ENCODE measurements at places on chromosomes 5 and 9. TPM values are rescaled to one million over a fixed set of nuclear protein-coding genes. Genes with fewer than 3 reads are reported as not detected.

Gene IL7R
- total RNA-seq = 0.90 TPM

Gene COL15A1
- total RNA-seq = 25.1 TPM

Gene CTSV
- 0.18 TPM for total RNA-seq

Gene JMY
- total RNA-seq = 16.4 TPM

Gene DOK3
- total RNA-seq = 1.3 TPM

Gene FSD1L
- 7.0 TPM for total RNA-seq

Gene CDC20B
- not detected for total RNA-seq

Gene AK8
- total RNA-seq = not detected

Gene PCDHA1
- 0.09 TPM for total RNA-seq

Gene SLC6A18
- not detected for total RNA-seq

Gene TTC39B
- 22.1 TPM for total RNA-seq

Gene PCDHGB7
- 22.1 TPM for total RNA-seq

GRCh38 chr9:15352306-15352705 is 45.3 kb upstream of the TTC39B start:
- no peak for DNase-seq

GRCh38 chr9:22068369-22068768 is 59.3 kb upstream of the CDKN2B start:
- no peak for DNase-seq

DNA sequence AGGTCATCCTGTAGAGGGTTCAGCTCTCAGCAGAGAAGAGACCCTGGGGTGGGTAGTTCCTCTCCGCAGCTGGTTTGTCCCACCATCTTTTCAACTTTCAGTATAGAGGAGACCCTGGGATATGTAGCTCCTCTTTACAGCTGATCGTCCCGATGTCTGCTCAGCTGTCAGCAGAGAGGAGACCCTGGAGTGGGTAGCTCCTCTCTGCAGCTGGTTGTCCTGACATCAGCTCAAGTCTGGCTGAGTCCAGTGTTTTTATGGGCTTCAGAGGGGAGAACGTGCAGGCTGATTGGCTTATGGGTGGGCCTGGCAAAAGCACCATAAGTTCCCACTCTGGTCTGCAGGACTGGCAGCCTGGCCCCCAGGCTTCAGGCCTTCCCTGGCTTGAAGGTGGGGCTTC is 80.8 kb downstream of the NLN start:
- DNase-seq = no peak

- DNase-seq = no peak
Observed at GRCh38 chr9:108516391-108516790, 339.4 kb downstream of the ACTL7B start.

DNA sequence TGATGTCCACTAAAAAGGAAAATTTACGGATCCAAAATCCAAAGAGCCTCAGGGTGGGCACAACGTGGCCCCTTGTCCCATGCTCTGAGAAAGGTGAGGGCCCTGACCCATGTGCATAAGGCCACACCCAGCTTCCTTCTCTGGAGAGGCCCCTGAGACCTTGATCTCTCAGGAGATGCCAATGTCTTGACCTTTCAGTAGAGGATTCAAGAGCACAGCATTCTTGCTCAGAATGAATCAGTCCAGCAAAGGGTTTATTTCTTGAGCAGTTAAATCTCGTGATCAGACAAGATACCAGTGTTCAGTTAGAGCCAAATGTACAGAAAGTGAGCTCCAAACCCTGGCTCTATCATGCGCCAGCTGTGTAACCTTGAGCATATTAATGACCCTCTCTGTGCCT is 115.9 kb upstream of the DAPK1 start:
- DNase-seq = peak; percentile 41

DNA sequence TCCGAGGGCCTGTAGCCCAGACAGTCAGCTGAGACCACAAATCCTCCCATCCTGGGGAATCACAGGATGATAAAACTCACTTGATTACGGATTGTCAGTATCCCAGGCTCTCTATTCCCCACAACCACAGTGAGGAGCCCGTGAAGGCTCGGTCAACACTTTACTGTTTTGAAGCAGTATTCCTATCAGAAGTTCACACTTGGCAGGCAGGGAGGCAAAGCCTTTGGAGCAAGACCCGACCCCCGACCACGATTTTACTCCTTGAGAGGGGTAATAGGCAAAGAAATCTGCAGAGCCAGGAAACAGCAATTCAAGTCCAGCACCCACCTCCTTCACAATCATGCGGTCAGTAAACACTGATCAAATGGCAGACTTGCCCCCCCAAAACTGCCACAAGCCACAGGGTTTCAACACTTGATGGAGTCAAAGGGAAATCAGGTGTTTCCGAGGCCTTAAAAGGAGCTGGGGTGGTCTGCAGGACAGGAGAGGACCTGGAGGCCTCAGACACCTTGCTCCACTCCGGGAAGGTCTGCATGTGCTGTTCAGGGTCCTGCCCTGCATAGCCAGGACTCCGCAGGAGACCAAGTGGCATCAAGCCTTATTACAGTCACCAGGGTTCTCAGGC is 25.2 kb downstream of the BICD2 start:
- no peak for DNase-seq

DNA sequence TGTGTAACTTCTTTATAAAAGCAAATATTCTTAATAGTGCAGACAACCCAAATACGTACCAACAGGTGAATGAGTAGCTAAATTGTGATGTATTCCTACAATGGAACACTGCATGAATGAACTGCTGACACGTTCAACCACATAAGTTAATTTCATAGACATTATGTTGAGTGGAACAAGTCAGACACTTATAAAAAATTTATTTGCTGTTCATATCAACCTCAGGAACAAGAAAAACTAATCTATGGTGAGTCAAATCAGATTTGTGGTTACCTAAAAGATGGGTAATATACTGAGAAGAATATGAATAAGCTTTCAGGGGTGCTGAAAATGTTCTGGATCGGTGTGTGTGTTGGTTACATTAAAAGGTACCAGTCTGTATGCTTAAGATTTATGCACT is 35.7 kb downstream of the INVS start:
- DNase-seq = no peak

- no peak for DNase-seq
Observed at GRCh38 chr9:134853893-134854292, 26.7 kb upstream of the FCN2 start.

- DNase-seq = peak; percentile 8
Observed at GRCh38 chr9:130299785-130300615, 34.4 kb downstream of the HMCN2 start.

- DNase-seq = no peak
Observed at GRCh38 chr5:116372931-116373597, 201.6 kb downstream of the SEMA6A start.

DNA sequence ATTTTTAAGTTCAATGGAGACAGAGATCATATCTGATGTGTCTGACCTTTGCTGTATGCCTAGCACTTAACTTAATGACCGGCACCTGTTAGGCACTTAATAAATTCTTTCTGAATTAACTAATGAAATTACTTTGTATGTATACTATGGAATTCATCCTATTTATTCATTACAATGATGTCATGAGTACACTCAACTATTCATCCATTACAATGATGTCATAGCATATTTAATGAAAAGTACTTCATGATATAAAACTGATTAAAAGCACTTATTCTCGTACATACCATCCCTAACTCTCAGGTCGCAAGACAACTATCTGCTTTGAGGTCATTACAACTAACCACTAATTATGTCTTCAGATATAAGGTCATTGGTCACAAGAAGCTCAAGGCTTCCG is 1131.6 kb downstream of the DTWD2 start:
- no peak for DNase-seq

DNA sequence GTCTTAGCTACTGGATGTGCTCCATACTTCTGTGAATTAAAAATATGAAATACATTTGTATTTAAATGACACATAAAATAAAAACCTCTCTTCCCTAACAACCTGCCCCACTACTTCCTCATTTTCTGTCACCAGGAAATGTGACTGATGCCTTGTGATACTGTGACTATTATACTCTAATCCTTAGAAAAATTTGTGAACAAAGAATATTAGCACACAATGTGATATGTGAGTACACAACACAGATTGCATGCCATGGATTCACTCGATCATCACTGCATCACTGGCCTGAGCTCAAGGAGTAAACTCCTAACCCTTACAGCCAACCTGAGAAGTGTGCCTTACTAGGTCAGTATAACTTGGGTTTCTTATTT is 281.0 kb downstream of the EFNA5 start:
- no peak for DNase-seq

DNA sequence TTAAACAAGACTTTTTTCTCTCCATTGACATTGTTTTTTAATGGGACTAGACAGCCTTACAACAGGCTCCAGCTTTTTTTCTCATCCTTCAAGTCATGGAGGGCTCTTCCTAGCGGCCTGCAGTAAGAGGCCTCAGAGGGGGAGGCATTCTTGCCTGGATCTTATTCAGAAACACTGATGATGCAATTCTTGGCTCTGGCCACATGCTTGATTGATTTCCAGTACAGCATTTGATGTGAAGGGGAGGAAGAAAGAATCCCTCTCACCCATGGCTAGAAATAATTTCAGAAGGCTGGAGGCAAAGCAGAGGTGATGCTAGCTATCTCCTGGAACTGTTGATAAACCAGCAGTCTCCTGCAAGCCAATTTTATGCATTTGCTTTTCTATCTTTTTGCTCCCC is 324.8 kb downstream of the PRELID2 start:
- DNase-seq = peak; percentile 77

- no peak for DNase-seq
Observed at GRCh38 chr9:80285326-80285725, 713.6 kb downstream of the TLE4 start.

DNA sequence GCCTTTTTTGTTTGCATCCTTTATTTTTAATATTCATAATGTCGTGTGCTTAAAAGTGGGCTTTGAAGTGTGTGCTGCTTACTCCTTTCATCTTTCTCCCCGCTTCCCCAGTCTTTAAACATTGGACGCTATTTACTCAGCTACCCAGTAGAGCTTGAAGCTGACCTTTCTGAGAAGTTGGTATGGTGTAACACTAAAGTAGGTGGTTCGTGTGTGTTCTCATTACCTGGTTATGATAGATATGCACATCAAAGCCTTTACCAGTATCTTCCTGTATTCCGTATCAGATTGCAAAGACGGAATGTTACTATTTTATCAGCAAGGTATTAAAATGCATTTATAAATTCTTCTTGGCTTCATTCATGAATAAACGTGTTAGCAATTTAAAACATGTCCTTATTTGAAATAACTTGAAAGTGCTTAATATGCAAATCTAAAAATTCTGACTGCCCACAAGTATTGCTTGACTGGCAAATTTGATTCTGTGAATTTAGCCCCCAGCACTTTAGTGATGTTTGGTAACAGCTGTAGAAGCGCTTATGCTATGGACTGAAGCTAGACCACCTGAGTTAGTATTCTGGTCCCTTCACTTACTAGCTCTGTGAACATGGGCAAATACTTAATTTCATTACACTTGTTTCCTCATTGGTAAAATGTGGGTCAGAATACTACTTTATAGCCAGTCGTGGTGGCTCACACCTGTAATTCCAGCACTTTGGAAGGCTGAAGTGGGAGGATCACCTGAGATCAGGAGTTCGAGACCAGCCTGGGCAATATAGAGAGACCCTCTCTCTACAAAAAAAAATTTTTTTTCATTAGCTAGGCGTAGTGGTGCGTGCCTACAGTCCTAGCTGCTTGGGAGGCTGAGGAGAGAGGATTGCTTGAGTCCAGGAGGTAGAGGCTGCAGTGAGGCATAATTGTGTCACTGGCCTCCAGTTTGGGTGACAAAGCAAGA is 1.7 kb downstream of the RRAGA start:
- no peak for DNase-seq

DNA sequence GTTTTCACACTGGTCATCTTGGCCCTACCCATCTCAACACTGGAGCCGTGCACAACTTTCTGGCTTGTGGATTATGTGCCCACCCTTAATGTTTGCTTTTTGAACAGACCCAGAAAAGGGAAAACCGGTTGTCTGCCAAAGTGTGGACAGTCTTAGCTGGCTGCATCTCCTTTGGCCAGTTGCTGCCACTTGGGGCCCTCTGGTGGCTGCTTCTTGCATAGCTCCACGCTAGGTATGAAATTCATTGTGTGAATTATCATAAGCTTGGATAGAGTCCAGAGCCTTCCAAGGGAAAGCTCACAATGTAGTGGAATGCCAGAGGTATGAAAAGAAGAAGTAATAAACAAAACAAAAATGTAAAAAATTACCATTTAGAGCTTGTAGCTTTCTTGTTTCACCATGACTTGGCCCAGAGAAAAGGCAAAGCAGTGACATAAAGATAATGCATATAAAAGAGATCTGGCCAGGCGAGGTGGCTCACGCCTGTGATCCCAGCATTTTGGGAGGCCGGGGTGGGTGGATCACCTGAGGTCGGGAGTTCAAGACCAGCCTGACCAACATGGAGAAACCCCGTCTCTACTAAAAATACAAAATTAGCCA is 12.5 kb upstream of the SLC36A3 start:
- DNase-seq = peak; percentile 82

GRCh38 chr5:6601271-6601670 is 31.6 kb downstream of the NSUN2 start:
- DNase-seq = no peak

DNA sequence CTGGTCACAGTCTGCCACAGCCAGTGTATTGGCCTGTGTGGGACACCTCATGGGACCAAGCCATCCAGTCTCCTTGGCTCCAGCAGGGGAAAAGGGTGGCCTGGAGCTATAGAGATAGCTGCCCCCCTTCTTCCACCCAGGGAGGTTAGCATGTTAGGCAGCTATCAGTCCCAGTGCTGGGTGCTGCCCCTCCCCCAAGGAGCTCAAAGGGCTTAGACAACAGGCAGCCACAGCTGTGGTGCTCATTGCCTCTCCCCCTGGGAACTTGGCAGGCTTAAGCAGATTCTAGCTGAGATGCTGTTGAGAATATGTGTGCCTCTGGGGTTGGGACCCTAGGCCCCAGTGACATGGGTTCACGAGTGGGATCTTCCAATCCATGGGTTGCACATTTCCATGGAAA is 226.0 kb upstream of the PTGER4 start:
- DNase-seq = no peak

DNA sequence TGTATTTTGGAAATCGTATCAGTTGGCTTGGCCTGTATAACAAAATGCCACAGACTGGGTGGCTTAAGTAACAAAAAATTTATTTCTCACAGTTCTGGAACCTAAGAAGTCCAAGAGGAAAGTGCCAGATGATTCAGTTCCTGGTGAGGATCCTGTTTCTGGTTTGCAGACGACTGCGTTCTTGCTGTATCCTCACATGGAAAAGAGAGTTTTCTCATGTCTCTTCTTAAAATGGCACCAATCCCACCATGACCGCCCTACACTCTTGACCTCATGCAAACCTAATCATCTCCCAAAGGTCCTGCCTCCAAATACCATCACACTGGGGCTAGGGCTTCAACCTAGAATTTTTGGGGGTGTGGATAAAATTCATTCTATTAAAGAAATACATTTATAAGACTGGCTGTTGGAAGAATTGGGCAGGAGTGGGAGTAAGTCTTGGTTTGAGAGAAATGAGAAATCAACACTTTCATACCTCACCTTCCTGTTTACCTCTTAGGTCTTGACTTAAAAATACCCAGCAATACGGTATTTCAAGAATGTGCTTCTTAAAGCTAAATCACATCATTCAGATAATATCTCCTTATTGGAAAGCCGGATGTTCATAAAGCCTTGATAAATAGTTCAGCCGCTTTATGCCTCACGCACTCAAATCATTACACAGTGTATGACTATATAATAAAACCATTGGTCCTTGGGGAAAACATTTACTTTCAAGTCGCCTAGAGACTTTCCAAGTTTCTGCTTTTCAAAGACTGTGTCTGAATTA is 28.7 kb downstream of the PTTG1 start:
- DNase-seq = peak; percentile 47

- DNase-seq = peak; percentile 28
Observed at GRCh38 chr9:99485459-99485858, 263.4 kb downstream of the SEC61B start.

GRCh38 chr9:70589571-70590314 is 175.3 kb upstream of the KLF9 start:
- peak; percentile 98 for DNase-seq

GRCh38 chr5:83701886-83702285 is 18.8 kb downstream of the HAPLN1 start:
- peak; percentile 38 for DNase-seq

GRCh38 chr5:78926252-78926651 is 58.9 kb downstream of the ARSB start:
- peak; percentile 37 for DNase-seq
